ENCODE measurements at places on chromosomes 5 and 9.

- DNase-seq, result no peak
Observed at GRCh38 chr5:112691758-112692157, 45.9 kb upstream of the APC start.

DNA sequence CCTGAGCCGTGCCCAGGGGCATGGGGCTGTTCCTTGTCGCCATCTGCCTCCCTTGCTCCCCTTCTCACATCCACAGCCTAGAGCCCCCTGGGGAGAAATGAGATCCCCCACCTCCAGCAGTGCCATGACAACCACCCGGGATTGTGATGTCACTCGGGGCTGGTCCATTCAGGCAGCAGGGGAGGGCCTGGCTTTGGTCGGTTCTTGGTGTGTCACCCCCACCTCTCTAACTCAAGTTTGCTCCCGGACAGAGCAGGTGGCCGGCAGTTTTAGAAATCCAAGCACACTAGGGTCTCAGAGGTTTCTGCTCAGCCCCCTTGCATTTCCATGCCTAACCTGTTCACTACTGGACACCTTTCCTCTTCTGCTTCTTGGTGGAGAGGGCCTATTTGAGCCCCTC is at the start of gene ACTL7B:
ACTL7B (minus strand) TSS at position 99 of the 400 bp plus-strand sequence; CDS start at position 43, 56 bp downstream.
- DNase-seq, result no peak

DNA sequence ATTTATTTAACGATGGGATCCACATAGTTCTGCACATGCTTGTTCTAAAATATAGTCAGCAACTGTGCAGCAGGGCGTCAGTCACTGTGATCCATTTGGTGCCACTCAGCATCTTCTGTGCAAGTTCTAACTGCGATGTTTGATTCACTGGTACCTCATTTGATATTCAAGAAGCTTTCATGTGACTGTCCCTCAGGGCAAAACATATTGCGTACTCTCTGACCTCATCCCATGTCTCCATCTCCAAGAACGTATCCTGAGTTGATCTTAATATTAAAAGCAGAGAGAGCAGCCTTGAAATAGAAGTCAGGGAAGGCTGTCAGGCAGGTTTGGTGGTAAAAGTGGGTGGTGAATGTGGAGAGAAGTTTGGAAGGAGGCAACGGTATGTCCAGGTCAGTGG is 116.5 kb upstream of the ATP10B start:
- DNase-seq, result no peak

DNA sequence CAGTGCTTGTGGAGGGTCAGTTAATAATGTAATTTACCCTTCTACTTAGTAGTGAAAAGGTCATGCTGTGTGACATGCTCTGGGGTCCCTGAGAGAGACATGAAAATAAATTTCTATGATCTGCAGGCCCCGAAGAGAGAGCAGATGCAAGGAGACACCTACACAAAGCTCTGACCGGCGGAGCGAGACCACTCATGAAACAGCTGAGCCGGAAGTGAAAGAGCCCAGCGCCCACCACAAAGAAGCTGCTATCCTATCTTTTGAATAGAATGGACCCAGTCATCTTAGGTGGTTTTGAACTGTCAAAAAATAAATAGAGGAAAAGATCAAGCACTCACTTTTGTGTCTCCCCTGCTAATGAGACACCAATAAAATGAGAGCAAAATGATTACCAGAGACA is 190.0 kb downstream of the MED10 start:
- no peak for DNase-seq

GRCh38 chr5:126970517-126971017 is 59.8 kb downstream of the MARCHF3 start:
- DNase-seq, result no peak

DNA sequence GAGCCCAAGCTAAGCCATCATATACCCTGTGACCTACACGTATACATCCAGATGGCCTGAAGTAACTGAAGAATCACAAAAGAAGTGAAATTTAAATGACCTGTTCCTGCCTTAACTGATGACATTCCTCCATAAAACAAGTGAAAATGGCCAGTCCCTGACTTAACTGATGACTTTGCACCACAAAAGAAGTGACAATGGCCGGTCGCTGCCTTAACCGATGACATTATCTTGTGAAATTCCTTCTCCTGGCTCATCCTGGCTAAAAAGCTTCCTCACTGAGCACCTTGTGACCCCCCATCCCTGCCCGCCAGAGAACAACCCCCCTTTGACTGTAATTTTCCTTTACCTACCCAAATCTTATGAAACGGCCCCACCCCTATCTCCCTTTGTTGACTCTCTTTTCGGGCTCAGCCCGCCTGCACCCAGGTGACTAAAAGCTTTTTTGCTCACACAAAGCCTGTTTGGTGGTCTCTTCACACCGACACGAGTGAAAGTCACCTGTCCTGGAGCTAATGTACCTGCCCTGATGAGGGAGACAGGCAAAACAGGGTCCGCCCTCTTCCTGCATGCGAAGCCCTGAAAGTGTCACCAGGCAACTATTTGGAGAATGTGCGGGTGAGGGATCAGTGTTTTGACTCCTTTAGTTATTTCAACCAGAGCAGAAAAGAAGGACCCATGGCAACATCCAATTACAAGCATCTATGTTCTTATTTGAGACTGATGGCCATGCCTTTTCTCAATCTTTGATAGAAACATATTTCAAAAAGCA is 266.1 kb downstream of the SMARCA2 start:
- DNase-seq, result no peak
